HT-29 (cell line): ENCODE measurements at places on chromosomes 12 and 14. TPM values are rescaled to one million over a fixed set of nuclear protein-coding genes. Genes with fewer than 3 reads are reported as not detected.

The CPNE6 gene
- not detected in 2 replicates for total RNA-seq

The STXBP6 gene
- total RNA-seq = 10.9 and 12.6 TPM in 2 replicates

The ACRBP gene
- total RNA-seq = 0.31 TPM in 1 of 2 replicates, not detected in the other

The SIRT4 gene
- 0.05 TPM in 1 of 2 replicates, not detected in the other for total RNA-seq

The ZDHHC22 gene
- not detected in 2 replicates for total RNA-seq

The LTB4R2 gene
- 13.3 and 16.5 TPM in 2 replicates for total RNA-seq

The OLR1 gene
- not detected in 2 replicates for total RNA-seq

The EXOC3L4 gene
- total RNA-seq = 3.9 and 6.2 TPM in 2 replicates

The ALDH1L2 gene
- total RNA-seq = not detected in 2 replicates

The MIPOL1 gene
- total RNA-seq = 0.10 and 0.51 TPM in 2 replicates

The PPP1R1A gene
- not detected in 2 replicates for total RNA-seq

The PIWIL1 gene
- total RNA-seq = not detected in 2 replicates

The PFDN5 gene
- 219 and 260 TPM in 2 replicates for total RNA-seq

The ARHGEF25 gene
- 0.25 TPM in 1 of 2 replicates, not detected in the other for total RNA-seq

The VSIG10 gene
- 37.4 and 40.8 TPM in 2 replicates for total RNA-seq

The NTF3 gene
- not detected in 2 replicates for total RNA-seq

The AKAP3 gene
- total RNA-seq = 0.10 TPM in 1 of 2 replicates, not detected in the other

The CCDC196 gene
- total RNA-seq = not detected in 2 replicates

The PLEKHG3 gene
- 59.2 and 62.9 TPM in 2 replicates for total RNA-seq

The DPPA3 gene
- not detected in 2 replicates for total RNA-seq

The RTN1 gene
- not detected in 2 replicates for total RNA-seq

The CYP46A1 gene
- not detected in 2 replicates for total RNA-seq

The OTUB2 gene
- 2.3 and 2.4 TPM in 2 replicates for total RNA-seq

The GPR132 gene
- total RNA-seq = not detected in 2 replicates

The TAS2R7 gene
- total RNA-seq = not detected in 2 replicates

The CHFR gene
- 7.8 and 8.0 TPM in 2 replicates for total RNA-seq

The GPATCH2L gene
- 17.0 and 19.2 TPM in 2 replicates for total RNA-seq

The ADSS1 gene
- total RNA-seq = 2.1 and 8.3 TPM in 2 replicates

The SAMD15 gene
- 0.20 and 0.23 TPM in 2 replicates for total RNA-seq

The DAO gene
- total RNA-seq = not detected in 2 replicates

The FOXA1 gene
- total RNA-seq = 191 and 199 TPM in 2 replicates

The KRT75 gene
- total RNA-seq = 0.08 TPM in 2 replicates

The CISTR gene
- not detected in 2 replicates for total RNA-seq

The KCNA5 gene
- not detected in 2 replicates for total RNA-seq

The BEGAIN gene
- 0.53 and 1.5 TPM in 2 replicates for total RNA-seq

The MORN3 gene
- total RNA-seq = 0.05 and 0.13 TPM in 2 replicates

The CFAP54 gene
- total RNA-seq = not detected in 2 replicates

The RITA1 gene
- total RNA-seq = 52.1 and 53.0 TPM in 2 replicates

The ADCY4 gene
- total RNA-seq = 1.6 and 2.9 TPM in 2 replicates

The SP7 gene
- not detected in 2 replicates for total RNA-seq

The NRIP2 gene
- total RNA-seq = not detected in 2 replicates

The DNAI7 gene
- not detected in 2 replicates for total RNA-seq

The TAS2R13 gene
- total RNA-seq = 0.16 and 0.46 TPM in 2 replicates

The RNASE7 gene
- not detected in 2 replicates for total RNA-seq

The SERPINA12 gene
- not detected in 2 replicates for total RNA-seq

The GNPNAT1 gene
- total RNA-seq = 17.8 and 23.7 TPM in 2 replicates

The CLEC9A gene
- total RNA-seq = not detected in 2 replicates

The ADGRD1 gene
- not detected in 2 replicates for total RNA-seq

The KRT2 gene
- total RNA-seq = not detected in 2 replicates

The ZFHX2 gene
- 0.58 TPM in 1 of 2 replicates, not detected in the other for total RNA-seq

The CCDC85C gene
- 23.8 and 30.7 TPM in 2 replicates for total RNA-seq

The ETFBKMT gene
- total RNA-seq = 0.08 and 1.1 TPM in 2 replicates

The DRAM1 gene
- total RNA-seq = 1.1 and 1.4 TPM in 2 replicates

The FAM181A gene
- not detected in 2 replicates for total RNA-seq

The ACOT4 gene
- total RNA-seq = 3.3 and 3.5 TPM in 2 replicates

The CLEC1B gene
- total RNA-seq = not detected in 2 replicates
